ENCODE measurements at places on chromosomes 5 and 9.

DNA sequence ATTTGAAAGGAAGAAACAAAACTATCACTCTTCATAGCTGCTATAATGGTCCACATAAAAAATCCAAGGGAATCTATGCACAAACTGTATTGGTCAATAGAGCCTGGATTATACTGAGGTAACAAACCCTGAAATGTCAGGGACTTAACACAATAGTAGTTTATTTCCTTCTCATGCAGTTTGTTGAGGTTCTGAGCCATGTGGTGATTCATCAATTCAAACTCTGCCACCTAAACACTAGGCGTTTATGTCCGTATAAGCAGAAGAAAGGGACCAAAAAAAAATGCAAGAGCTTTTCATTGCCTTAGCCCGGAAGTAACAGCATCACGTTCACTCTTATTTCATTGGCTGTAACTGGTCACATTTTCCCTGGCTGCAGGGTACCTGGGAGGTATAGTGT, 464.7 kb downstream of the ZSWIM6 start:
- no peak for DNase-seq

DNA sequence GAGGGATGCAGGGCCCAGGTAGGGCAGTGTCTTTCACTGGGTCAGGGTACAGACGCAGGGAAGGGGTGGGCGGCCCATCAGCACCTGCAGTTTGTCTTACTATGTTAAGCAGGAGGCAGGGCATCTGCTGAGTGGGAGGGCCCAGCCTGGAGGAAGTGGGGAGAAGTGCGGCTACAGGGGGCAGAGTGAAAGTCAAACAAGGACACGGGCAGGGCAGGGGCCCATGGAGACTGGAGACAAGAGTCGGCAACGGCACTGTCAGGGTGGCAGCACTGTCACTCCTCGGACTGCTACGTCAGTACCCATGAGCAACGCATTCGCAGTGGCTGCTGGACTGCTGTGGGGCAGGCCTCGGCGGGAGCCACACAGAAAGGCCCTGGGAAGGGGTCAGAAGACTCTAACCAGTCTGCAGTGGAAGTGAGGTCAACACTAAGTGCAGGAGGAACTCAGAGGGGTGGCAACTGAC, 19.7 kb downstream of the CAMSAP1 start:
- DNase-seq: no peak

DNA sequence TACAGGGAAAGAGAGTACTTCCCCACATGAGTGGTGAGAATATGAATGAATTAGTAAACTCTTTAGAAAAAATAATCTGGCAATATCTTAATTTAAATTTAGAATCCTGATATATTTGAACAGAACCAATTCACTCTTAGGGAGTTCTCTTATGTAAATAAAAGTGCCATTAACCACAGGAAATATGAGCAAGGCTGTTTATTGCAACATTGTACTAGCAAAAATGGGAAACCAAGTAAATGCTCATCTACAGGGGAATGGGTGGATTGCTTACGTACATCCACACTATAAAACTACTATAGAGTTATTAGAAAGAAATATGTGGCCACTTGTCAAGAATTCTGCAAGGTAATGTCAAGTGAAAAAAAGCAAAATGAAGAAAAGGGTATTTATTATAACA, 274.5 kb downstream of the TLE1 start:
- no peak for DNase-seq

- no peak for DNase-seq
Measured at GRCh38 chr5:63011158-63011557, 432.5 kb downstream of the LRRC70 start.

GRCh38 chr9:90974643-90975245, 173.1 kb downstream of the SYK start:
- no peak for DNase-seq

- peak; percentile 18 for DNase-seq
Measured at GRCh38 chr5:127410959-127411358, 106.5 kb upstream of the PRRC1 start.

DNA sequence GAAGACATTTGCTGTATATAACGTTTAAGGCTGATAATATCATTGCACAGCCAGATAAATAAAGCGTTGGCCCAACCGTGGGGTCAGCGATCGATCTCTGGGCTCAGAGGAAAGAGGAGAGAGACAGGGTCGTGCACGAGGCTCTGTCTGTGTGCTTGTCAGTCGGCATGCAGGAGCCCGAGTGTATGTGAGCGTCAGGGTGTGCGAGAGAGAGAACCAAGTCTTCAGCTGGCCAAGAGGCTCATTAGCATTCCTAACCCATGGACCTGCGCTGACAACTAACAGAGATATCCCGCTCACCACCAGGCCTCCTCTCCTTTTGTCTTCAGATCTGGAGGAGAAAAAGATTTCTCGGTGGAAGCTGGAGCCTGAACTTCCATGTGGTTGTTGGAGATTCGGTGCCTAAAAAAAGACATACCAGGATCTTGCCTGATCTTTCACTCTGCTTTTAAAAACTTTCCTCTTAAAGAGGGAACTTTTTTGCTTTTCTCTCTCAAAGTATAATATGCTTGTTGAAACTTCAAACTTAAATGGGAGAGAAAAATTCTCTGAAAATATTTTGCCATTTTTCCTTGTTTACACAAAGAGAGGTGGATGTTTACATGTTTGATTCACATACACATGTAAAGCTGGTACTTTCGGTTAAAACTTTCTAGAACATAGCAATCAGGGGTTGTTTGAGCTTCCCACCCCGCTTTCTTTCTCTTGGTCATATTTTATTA, 16.5 kb downstream of the NR2F1 start:
- DNase-seq: no peak

- DNase-seq: no peak
Measured at GRCh38 chr9:27003426-27004077, 1.9 kb downstream of the LRRC19 start.

DNA sequence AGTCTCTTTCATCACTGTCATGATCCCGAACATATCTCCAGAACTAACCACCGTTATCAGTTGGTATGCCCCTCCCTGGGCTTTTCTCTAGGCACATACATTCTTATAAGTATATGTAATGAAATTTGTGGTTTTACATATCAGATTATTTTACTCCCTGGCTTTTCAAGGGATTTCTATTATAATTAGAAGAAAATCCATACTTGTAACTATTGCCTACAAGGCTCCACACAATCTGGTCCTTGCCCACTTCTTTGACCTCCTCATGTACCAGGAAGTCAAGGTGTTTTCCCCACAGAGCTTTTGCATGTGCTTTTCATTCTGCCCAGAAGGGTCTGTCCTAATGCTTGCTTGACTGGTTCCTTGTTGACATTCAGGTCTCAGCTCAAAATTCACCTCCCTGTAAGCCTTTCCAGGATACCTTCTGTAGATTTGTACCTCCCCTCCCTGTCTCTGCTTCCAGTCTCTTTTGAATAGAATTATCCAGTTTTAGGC, 33.6 kb upstream of the HSD17B4 start:
- DNase-seq: no peak

DNA sequence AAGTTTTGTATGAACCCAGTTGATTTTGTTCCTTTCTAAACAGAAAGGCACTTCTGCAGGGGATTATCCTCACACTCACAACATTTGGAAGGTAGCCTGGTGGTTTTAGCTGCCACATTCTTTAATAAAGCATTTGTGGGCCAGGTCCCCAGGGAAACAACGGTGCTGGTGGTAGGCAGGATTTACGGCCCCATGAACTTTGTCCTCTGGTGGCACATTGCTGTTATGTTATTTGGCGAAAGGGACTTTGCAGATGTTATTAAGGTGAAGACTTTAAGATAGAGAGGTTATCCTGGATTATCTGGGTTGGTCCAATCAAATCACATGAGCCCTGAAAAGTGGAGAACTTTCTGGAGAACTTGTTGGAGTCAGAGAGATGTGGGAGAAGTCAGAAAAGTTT, 86.3 kb upstream of the C9orf72 start:
- no peak for DNase-seq

- no peak for DNase-seq
Measured at GRCh38 chr5:59758566-59758965, 135.0 kb downstream of the PDE4D start.

DNA sequence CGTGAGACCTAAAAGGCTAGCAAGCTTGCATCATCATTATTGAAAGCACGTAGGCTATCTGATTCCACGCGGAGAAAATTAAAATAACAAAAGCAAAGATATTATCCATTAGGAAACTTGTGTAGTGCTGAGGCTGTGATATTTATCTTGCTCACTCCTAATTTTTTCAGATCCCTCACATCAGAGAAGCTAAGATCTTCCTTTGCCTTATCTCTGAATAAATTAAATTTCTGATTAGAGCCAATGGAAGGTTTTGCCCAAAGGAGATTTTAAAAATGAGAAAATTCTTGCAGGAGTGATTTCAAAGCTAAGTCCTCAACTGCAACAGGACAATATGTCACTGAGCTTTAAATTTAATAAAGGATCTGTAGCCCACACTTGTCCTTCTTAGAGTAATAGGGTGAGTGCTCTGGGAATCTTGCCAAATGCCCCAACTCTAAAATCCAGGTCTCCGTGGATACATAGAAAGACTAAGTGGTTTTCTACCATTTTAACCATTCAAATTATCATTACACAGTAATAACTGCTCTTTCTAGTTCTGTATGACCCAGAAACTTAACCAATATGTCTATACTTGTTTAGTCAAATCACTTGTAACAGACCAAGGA, 295.0 kb downstream of the CAAP1 start:
- DNase-seq: no peak

DNA sequence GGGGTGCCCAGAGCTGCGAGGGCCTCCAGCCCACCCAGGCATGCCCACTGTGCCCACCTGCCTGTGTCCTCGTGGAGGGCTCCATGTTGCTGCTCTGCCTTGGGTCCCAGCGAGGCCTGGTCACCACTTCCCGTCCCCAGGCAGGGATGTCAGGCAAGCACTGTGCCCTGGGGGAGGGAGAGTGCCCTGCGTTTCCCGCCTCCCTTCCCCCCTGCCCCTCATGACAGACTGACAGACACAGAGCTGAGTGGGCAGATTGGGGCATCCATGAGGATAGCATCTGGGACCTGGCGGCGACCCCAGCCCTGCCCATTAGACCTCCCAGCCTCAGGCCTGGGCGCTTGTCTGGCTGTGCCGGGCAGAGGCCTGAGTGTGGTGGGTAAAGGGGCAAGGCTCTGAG, 56.9 kb downstream of the KCNT1 start:
- no peak for DNase-seq

- DNase-seq: peak; percentile 28
Measured at GRCh38 chr5:117191251-117191650, 616.6 kb upstream of the SEMA6A start.

DNA sequence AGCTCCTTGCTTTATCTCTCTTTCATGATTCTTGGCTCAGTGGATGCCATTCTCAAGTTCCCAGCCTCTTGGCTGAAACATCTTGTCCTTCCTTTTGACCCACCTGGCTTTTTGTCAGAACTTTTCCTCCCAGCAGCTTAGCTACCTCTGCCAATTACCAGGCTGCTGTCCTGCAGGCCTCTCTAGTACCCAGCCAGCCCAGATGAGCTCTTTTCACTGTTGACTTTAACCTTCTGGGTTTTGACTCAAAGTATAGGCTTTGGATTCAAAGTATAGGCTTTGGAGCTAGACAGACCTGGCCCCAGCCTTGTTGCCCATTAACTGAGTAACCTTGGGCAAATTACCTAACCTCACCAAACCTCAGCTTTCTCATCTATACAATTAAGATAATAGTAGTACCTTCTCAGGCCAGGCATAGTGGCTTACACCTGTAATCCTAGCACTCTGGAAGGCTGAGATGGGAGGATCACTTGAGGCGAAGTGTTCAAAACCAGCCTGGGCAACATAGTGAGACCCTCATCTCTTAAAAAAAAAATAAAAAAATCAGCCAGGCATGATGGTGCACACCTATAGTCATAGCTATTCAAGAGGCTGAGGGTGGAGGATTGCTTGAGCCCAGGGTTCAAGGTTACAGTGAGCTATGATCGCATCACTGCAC, 6.6 kb upstream of the TMEFF1 start:
- no peak for DNase-seq

DNA sequence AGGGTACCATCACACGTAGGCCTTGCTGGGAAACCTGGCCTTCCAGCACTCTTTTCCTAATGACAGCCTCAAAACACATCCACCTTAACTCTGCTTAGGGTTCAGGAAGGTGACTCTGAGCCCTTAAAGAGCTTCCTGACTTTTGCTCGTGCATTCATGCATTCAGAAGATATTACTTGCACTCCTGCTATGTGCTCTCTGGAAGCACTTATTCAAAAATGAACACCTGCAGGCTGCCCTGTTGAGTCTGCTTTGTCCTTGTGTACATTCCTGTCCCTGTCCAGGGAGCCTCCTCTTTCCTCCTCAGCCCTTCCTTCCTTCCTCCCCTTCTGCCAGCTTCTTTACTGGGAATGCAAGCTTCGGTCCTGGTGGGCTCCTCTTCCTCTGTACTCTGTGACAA, 61.5 kb downstream of the SPRY4 start:
- DNase-seq: no peak

DNA sequence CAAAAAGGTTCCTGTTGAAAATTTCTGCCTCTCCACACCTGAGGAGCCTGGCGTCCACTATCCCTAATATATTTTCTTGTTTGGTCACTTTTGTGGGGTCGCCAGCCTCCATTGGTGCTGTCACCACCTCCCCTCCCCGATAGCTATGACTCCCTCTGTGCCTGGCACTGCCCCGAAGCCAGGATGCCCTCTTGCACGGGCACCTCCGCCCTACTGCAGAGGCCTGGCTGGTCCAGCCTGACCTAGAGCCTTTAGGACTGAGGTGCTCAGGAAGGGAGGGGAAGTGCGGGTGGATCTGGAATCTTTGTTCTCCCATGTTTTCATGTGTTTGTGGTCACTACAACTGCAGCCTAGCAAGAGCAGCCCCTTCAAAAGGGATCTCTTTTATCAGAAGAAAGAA, 62.6 kb downstream of the WNK2 start:
- DNase-seq: no peak

DNA sequence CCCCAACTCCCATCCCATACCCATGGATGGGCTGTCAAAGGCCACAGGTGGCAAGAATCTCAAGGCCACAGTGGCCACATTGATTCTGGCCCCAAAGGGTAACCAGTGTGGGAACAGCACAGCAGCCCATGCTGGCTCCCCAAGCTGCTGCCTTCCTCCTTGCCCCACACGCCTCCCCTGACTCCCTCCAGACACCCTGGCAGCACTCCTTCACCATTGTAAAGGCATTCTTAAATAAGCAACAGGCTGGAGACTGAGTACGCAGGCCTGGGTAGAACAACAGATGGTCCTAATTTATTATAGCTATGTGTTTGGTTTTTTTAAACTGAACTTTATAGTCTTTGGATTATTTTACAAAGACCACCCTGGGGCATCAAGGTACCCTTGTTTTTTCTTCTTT, 158.8 kb downstream of the TSSK1B start:
- no peak for DNase-seq

DNA sequence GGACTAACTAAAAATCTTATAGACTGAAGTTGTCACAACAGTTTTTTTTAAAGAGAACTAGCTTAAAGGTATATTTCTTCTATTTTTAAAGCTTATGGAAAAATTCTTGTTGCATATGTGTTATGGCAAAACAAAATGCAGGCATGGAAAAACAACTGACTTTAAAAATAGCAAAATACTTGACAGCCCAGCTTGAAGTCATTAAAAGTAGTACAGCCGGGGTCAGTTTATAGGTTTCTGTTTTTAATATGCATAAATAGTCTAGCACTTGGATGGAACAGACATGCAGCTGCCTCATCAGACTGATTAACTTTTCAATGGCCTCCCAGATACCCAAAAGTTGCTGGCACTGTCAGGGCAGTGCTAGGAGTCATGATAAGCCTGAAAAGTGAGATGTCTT, 22.3 kb upstream of the ARL15 start:
- DNase-seq: no peak

All from SK-N-MC (cell line).